Endodermal cell (in vitro differentiated cells): ENCODE measurements at places on chromosomes 16 and 17. TPM values are rescaled to one million over a fixed set of nuclear protein-coding genes. Genes with fewer than 3 reads are reported as not detected.
A peak's percentile ranks its signal among the peaks of the same experiment; 100 is the strongest.

- no peak for DNase-seq
Measured at GRCh38 chr17:58329810-58330537, 1.4 kb upstream of the TSPOAP1 start.

DNA sequence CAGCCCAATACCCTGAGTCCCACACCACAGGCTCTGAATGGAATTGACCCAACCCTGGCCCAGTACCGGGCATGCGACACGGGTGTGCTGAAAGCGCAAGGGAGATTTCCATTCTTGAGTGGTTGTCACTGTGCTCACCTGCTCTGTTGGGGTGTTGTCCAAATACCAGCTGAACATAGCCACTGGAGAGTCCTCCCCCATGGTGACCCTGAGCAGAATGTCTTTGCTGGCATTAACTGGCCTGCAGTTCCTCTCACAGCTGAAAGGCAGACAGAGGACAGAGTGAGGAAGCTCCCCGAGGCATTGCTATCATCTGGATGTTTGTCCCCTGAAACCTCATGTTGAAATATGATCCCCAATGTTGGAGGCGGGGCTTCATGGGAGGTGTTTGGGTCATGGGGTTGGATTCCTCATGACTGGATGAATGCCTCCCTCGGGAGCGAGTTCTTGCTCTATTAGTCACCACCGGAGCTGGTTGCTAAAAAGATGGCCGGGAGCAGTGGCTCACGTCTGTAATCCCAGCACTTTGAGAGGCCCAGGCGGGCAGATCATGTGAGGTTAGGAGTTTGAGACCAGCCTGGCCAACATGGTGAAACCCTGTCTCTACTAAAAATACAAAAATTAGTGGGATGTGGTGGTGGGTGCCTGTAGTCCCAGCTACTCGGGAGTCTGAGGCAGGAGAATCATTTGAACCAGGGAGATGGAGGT, 57.3 kb upstream of the BCO1 start:
- DNase-seq, result peak; percentile 97

- peak; percentile 73 for DNase-seq
Measured at GRCh38 chr17:6239241-6239798, 169.1 kb downstream of the WSCD1 start.

DNA sequence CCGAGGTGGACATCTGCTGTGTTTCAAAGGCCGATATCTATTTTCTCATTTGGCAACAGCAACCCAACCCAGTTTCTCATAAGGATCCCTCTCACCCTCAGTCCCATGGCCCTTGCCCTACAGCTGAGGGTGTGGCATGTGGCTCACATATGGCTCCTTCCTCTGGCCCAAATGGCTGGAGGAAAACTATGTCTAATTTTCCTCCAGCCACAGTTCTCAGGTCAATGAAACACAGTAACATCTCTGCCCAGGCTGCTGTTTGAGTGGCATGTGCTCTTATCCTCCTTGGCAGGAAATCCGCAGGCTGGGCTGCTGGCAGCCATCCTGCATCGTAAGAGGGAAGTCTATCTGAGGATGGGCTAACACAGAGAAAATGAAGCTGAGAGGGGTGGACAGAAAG, 24.1 kb downstream of the SERPINF1 start:
- DNase-seq, result no peak

DNA sequence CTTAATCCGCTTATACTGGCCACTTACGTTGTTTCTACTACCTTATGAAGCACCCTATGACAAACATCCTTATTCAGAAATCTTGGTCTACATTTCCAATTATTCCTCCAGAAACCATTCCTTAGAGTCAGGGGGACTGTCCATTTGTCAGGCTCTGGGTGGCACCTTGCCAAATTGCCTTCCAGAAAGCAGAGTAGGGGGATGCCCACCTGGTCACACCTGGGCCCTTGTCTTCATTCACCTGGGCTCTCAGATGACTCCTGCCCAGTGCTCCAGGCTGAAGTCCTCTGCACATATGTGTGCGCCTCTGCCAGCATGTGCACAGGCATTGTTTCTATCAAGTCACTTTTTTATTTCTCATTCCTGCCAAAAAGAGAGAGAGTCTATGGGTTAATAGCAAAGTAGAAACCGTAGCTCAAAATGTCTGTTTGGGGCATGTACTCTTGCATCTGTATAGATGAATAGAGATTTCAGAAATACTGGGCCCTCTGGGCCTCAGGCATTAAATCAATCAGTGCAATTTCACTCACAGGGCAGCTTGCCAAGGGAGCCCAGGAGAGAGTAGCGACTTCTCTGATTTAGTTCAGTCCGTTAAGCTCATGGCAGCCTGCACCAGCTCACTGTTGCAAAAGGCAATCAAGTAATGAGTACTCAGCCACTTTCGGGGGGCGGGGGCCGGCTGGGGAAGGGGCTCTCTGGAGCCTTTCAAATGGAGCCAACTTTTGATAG, 104.7 kb downstream of the SOCS1 start:
- DNase-seq, result no peak

- DNase-seq, result no peak
Measured at GRCh38 chr17:32504166-32504990, 17.6 kb downstream of the CDK5R1 start.

DNA sequence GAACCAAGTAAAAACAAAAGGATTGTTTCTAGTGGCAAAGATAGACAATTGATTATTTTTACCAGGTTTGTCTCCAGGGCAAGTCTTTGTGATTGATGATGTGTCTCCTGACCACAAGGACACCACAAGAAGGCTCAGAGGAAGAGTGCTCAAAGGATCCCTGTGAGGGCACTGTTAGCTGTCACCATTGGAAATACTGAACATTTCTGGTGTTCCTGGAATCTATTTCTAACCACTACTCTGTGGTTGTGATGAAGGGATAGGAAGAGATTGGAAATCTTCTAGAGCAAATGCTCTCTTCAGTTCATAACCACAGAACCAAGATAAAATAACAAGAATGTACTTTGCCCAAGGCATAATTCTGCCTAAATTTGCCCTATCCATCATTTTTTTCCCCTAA, 15.3 kb downstream of the RNF43 start:
- no peak for DNase-seq

GRCh38 chr17:63919311-63919723, 678 bp upstream of the GH1 start:
- peak; percentile 94 for DNase-seq

DNA sequence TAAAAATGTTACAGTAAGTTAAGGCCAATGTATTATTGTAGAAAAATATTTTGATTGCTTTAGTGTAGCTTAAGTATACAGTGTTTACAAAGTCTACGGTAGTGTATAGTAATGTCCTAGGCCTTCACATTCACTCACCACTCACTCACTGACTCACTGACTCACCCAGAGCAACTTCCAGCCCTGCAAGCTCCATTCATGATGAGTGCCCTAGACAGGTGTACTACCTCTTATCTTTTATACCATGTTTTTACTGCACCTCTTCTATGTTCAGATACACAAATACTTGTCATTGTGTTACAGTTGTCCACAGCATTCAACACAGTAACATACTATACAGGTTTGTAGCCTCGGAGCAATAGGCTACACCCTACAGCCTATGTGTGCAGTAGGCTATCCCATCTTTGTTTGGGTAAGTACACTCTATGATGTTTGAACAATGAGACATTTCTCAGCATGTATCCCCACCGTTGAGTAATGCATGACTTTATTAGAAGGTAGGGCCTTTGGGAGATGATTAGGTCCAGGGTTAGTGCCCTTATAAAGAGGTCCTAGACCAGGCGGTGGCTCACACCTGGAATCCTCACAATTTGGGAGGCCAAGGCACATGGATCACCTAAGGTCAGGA, 117.8 kb downstream of the SLC39A11 start:
- DNase-seq, result no peak

DNA sequence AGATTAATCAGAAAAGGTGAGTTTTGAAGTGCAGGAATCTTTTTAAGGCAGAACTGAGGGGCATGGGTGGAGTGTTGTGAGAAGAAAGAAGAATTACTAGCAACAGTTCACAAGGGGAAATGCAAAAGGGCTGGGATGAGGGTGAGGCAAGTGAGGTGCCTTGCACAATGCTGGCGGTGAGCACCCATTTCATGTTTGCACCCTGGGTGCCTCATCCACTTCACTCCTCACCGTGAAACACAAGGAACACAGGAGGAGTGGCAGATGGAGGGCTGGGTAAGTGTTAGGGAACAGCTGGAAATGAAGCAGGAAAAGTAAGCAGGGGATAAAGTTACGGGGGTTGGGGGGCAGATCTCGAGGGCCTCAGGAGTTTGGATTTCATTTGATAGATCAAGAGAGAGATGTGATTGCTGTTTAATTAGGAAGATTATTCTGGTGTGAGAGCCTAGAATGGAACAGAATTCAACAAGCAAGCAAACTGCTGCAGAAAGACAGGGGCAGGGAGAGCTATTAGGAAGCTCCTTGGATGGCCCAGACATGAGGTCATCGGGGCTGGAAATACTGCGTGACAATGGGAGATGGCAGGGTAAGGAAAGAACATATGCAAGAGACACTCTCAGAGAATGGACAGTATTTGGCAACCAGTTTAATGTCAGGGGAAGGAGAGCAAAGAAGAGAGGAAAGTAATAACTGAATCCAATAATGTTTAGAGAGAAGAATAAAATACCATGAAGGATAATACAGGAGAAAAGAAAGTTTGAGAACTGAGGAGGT, 8.3 kb upstream of the HEATR6 start:
- no peak for DNase-seq

- peak; percentile 95 for DNase-seq
Measured at GRCh38 chr17:35578197-35578928, at the start of gene PEX12. Gene PEX12, minus strand, starts transcription at chr17:35578571. Its CDS starts 550 bp downstream, at chr17:35578021.

- peak; percentile 40 for DNase-seq
Measured at GRCh38 chr17:79077587-79077986, 3.0 kb downstream of the ENGASE start.

DNA sequence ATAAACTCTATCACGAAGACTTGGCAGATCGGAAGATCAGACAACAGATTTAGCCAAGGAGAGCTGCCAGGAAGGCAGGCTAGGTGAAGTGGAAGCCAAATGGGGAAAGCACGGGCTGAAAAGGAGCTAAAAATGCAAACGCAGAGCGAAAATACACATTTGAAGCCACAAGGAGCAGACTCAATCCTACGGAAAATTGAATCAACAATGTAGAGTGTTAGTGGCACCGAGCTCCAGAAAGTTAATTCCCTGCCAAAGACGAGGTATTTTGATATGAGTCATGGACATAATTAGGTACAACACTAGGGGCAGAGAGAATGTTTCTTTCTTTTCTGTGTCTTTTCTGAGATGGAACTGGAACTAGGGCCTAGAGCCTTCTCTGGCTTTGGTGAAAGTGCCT, 20.7 kb downstream of the GSG1L start:
- DNase-seq, result no peak

DNA sequence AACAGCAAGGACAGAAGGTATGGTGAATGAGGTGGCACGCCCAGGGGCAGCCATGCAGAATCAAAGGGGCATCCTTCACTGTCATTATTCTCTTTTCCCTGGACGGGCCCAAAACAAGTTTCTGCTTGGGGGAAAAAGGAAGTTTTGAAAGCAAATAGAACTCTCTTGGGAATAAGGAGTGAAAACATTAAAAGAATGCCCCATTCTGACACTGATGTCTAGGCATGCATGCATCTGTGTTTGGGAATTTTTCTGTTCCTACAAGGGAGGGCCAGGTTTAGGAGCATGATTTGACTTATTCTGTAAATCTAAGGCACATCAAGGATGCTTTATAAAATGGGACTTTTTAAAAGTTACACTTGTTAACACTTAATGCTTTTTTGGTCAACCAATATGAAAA, 34.3 kb upstream of the SLC12A3 start:
- no peak for DNase-seq

- DNase-seq, result no peak
Measured at GRCh38 chr17:289409-289808, 63.2 kb downstream of the RPH3AL start.

GRCh38 chr17:39193346-39193745, 4.1 kb downstream of the CACNB1 start:
- no peak for DNase-seq

GRCh38 chr16:63363738-63364137, 1327.5 kb upstream of the CDH8 start:
- no peak for DNase-seq

GRCh38 chr16:2178321-2179106, 17.9 kb downstream of the CASKIN1 start:
- peak; percentile 94 for DNase-seq

GRCh38 chr17:1729966-1730325, 5.4 kb downstream of the WDR81 start:
- DNase-seq, result no peak

DNA sequence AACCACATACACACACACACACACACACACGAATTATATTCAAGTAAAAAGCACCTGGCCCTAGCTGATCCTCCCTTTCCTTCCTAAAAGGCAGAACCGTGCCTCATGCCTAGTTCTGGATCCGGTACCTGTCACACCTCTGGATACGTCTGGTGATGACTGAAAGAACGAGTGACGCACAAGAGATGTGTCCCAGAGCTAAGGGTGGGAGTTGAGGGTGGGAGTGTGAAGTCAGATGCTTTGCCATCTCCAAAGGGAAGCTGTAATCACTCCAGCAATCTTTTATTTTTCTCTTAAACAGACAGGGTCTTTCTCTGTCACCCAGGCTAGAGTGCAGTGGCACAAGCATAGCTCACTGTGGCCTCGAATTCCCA, 26.5 kb upstream of the GSG1L start:
- DNase-seq, result no peak

GRCh38 chr17:15483431-15483830, 16.0 kb upstream of the CDRT4 start:
- DNase-seq, result no peak

DNA sequence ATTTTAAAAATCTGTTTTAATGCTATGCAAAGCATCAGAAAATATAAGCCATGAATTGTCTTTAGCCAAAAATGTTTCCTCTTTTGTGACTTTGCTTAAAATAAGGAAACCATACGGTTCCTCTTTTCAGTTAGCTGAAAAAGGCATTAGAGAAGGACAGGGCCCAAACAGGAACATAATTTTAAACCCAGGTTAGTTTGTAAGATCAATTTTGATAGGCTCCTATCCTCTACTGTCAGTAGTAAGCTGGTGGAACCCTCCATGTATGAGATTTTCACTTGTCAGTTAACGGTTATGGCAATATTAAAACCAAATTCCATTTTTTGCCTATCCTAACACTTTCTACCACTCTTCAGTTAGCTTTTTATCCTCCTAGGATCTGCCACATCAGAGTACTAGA, 4.3 kb downstream of the EVI2B start:
- no peak for DNase-seq

GRCh38 chr16:21982108-21982507, 18.8 kb downstream of the PDZD9 start:
- no peak for DNase-seq

- peak; percentile 52 for DNase-seq
Measured at GRCh38 chr16:47995354-47995753, 160.4 kb downstream of the ABCC12 start.

The MLYCD gene
- 14.8 and 19.0 TPM in 2 replicates for total RNA-seq

The ALG1 gene
- 28.8 and 32.3 TPM in 2 replicates for total RNA-seq

The HOXB9 gene
- total RNA-seq, result not detected in 3 replicates

The KRTAP2-2 gene
- total RNA-seq, result not detected in 3 replicates

The EFCAB13 gene
- total RNA-seq, result 4.3 to 8.1 TPM (median 4.8 TPM) in 3 replicates

The SULT1A3 gene
- total RNA-seq, result 11.7 to 19.2 TPM (median 14.5 TPM) in 3 replicates

The ZNRF1 gene
- 40.6 and 46.1 TPM in 2 replicates for total RNA-seq

The LGALS9B gene
- total RNA-seq, result not detected in 2 replicates
